Thoracic aorta (tissue), 2 donors: ENCODE measurements at places on chromosomes 1 and 21. TPM values are rescaled to one million over a fixed set of nuclear protein-coding genes. Genes with fewer than 3 reads are reported as not detected.

The IQCC gene
- total RNA-seq = not detected

The CYYR1 gene
- 15.8 TPM for total RNA-seq

The UBL4B gene
- total RNA-seq = not detected

The C1orf116 gene
- total RNA-seq = 1.3 TPM

The RXFP4 gene
- not detected for total RNA-seq

The RUNX3 gene
- total RNA-seq = 6.8 TPM

The AKR7A3 gene
- 2.5 TPM for total RNA-seq

The PGBD2 gene
- 6.5 TPM for total RNA-seq

The MEX3A gene
- 0.42 TPM for total RNA-seq

The SH3D21 gene
- 3.9 TPM for total RNA-seq

The IFI44 gene
- total RNA-seq = 43.5 TPM

The SLC27A3 gene
- total RNA-seq = 116 TPM

The PLEKHA6 gene
- total RNA-seq = 5.1 TPM

The CLDN17 gene
- total RNA-seq = not detected

The GJA5 gene
- 49.7 TPM for total RNA-seq

The SLC6A9 gene
- total RNA-seq = 15.0 TPM

The ROR1 gene
- total RNA-seq = 51.8 TPM

The S100A11 gene
- total RNA-seq = 210 TPM

The C2CD4D gene
- not detected for total RNA-seq

The WARS2 gene
- total RNA-seq = 11.1 TPM

The ATP6V1G3 gene
- not detected for total RNA-seq

The ELAVL4 gene
- 0.42 TPM for total RNA-seq

The AHDC1 gene
- 38.3 TPM for total RNA-seq

The TACSTD2 gene
- 6.9 TPM for total RNA-seq

The PPFIA4 gene
- total RNA-seq = 16.5 TPM

The TMPRSS15 gene
- not detected for total RNA-seq

The FCRL1 gene
- not detected for total RNA-seq

The ALX3 gene
- not detected for total RNA-seq

The RNF11 gene
- 112 TPM for total RNA-seq

The KRTAP10-10 gene
- total RNA-seq = not detected

The AK5 gene
- 0.56 TPM for total RNA-seq

The PAQR6 gene
- 0.27 TPM for total RNA-seq

The SLAMF6 gene
- 5.6 TPM for total RNA-seq

The CNIH4 gene
- 55.5 TPM for total RNA-seq

The DIO1 gene
- not detected for total RNA-seq
